ENCODE measurements at places on chromosomes 6 and 20.
A peak's percentile ranks its signal among the peaks of the same experiment; 100 is the strongest.

- no peak for DNase-seq
These were observed 11.1 kb downstream of the TOX2 start for GRCh38 chr20:43925801-43926200.

DNA sequence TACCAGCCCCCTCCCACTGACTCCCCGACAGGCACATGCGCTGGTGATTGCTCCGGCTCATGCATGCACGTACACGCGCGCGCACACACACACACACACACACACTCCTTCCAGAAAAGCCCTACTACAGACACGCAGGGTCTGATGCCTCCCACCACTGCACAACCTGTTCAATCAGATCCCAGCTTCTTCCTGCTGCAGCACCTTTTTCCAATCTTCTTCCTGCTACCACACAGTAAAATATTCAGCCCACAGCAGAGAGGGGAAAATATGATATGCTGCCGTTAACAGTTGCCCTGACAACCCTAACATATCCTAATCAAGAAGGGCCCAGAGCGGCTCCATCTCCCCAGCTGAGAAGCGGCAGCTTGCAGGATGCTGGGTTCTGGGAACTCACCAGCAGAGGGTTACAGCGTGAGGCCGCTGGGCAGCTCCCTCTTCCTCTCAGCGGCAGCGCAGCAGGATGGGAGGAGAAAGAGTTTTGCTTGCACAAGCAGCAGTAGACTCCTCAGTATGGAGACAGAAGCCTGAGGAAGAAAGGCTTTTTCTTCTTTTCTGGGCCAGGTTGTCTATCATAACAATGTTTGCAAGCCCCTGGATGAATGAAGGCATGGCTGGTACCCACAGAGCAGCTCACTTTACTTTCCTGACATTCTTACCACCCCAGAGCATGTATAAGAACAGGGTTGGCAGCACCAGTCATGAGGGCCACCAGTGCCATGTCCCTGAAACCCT, 23.9 kb downstream of the MAP7 start:
- DNase-seq, result peak; percentile 56

DNA sequence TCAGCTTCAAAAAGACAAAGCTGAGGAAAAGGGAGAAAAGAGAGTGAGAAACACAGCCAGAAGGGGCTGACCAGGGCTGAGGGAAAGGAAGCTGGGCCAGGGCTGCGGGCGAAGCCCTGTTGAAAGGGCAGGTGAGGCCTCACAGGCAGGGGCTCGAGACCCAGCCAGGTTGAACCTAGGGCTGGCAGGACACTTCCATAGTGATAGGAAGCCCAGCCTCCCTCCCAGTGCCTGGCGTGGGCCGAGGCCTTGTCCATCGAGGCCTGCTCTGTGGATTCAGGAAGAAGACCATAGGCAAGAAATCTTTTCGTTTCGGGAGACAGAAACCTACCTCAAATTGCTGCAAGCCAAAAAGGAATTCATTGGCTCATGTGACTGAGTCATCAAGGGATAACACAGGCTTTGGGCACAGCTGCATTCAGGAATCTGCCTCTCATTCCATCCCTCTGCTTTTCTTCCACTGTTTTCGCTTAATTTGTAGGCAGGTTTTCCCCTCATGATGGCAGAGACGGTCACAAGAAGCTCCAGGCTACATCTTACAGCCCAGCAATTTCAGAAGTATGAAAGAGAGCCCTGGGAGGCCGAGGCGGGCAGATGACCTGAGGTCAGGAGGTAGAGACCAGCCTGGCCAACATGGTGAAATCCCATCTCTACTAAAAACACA, 311.1 kb upstream of the SULF2 start:
- DNase-seq, result no peak

DNA sequence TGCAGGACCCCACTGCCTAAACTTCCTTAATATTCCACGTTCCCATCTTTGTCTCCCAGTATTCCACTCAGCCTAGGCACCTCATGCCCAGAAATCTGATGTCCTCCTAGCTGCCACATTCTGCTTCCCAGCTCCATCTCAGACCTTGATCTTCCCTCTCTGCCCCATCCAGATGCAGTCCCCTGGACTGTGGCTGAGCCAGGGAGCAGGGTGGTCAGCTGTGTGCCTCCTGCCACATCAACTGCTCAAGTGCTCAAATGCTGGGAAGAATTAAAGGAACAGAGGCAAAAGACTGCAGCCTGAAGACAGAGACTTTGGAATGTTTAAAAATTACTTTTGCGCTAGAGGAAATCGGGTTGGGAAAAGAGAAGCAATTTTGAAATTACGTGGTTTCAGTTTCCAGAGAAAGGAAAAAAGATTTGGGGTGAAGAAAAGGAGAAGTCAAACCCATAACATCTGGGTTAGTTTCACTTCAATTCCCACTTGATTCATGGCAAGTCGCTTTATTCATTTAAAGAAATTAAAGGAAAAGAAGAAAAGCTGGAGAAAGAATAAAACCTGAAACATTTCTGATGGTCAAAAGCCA, 704.8 kb downstream of the PTPRT start:
- DNase-seq, result no peak

DNA sequence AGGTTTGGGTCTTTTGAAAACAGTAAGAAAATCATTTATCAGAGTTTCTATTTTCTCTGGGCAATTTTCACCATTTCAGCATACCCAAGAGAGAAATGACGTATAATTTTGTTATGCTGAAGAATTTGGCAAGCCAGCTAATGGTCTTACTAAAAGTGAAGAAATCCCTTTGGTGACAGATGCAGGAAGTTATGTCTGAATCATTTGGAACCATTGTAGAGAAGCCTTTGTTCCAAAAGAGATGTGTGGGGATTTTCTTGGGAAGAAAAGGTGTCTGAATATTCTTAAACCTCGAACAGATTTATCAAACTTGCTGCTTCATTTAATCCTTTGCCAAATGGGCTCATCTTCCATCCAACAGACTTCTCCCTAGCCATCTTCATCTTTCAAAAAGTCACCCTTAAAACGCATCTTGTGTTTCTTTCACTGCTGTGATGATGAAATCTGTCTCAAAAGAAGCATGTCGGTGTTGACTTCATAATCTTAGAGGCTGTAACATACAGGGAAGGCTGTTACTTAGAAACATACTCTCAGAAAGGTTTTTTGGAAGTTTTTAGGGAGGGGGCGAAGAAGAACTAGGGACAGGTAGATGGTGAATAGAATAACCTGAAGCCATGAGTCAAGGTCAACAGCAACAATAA, 39.5 kb downstream of the CITED2 start:
- no peak for DNase-seq

DNA sequence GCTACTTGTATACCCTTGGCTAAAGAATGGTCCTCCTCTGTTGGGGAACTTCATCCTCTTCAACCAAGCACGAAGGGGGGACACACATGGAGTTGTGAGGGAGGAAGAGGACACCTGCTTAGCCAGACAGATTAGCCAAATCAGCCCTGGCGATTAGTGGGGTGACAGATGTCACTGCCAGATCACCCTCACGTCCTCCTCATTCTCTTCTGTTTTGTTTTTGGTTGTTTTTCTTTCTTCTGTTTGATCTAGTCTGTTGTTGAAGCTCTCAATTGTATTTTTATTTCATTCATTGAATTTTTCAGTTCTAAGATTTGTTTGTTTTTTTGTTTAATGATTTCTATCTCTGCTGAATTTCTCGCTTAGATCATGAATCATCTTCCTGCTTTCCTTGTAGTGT, 27.5 kb upstream of the NKX2-4 start:
- DNase-seq, result no peak

DNA sequence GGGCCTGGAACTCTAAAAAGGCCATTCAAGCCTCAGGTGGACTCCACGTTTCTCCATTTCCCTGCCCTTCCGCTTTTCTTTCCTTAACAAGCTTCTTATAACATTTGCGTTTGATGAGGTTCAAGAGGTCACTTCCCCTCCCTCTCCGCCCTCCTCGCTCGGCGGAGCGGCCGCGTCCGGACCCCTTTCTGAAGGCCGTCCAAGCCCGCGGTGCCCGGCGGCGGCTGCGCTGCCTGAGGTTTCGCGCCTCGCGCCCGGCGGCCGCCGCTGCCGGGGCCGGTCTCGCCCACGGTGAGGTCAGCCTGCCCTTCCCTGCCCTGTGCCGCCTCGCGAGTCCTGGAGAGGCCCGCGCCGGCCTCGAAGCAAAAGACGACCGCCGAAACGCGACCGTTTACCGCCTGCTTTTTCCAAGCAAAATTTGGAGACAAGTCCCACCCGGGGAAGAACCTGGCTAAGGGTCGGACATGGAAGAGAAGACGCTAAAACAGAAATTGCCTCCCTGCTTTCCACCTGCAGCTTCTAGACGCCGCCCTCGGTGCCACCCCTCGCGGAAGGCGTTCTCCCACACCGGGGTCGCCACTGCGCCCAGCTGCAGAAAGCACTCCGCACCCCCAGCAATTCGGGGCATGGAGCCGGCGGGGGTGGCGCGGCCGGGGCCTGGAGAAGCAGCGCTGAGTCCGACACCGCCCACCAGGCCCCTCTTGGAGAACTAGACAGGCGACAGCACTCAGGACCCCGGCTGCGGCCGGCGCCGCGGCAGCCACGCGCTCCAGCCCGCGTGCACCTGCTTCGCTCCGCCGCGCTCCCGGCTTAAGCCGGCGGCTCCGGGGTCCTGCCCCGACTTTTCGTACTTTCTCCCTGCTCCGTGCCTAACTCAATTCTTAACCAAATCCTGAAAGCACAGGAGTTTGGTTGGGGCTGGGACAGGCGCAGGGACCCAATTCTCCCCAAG, 11.0 kb upstream of the FOXF2 start:
- DNase-seq, result peak; percentile 52

- no peak for DNase-seq
These were observed 29.7 kb upstream of the AFDN start for GRCh38 chr6:167797011-167797471.

DNA sequence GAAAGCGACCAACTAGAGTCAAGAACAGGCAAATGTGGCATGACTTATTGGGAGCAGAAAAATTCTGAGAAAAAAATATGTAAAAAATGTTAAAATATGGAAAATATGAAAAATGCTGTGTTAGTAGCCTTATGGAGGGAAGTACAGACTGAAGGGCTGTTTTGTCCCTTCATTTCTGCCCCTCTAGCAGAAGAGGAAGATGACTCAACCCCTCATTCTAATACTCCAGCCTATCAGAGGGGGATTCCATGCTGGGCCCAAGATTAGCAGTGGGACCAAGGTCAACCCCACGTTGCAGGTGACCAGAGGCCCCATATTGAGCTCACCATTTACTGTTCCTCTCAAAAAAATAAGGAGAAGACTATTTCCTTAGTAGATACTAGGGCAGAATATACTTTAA, 8.4 kb downstream of the MUC21 start:
- DNase-seq, result no peak

DNA sequence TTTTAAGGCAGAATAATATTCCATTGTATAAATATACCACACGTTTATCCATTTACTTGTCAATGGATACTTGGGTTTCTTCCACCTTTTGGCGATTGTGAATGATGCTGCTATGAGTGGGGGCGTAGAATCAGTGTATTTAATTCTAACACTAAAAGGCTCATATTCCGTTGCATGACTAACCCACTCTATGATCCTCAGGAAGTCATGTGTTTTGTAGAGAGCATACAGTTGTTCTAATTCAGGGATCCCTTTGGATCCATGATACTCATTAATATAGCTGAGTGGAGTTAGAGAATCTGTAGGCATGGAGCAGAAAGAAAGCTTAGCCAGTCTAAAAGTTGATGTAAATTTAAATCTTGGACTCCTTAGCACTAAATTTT, 74.2 kb upstream of the TMEM170B start:
- DNase-seq, result no peak

GRCh38 chr6:30769088-30769852, 24.9 kb upstream of the IER3 start:
- peak; percentile 19 for DNase-seq

- DNase-seq, result no peak
These were observed 145.6 kb downstream of the TBX18 start for GRCh38 chr6:84618836-84619235.

- DNase-seq, result no peak
These were observed 4.0 kb downstream of the SLC52A3 start for GRCh38 chr20:764255-764654.

GRCh38 chr6:53055873-53056272, 9.3 kb upstream of the FBXO9 start:
- DNase-seq, result no peak

DNA sequence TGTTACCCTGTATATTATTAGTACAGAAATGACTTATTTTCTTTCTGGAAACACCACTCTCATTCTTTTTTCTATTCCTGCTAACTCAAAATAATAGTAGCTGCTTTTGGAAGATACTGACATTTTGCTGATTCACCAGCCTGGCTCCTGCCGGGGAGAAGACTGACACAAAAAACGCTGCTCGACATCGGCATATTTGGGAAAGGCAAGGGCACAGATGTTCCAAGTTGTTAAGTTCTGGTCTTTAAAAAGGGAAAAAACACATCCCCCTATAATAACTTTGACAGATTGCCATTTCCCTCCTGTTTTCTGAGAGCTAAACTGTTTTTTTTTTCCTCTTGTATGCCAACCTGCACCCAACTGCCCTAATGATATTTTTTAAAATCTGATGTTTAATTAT, 55.4 kb downstream of the CTNNBL1 start:
- no peak for DNase-seq

GRCh38 chr20:44909872-44910689, at the start of gene PABPC1L:
TSS of gene PABPC1L (plus strand) at chr20:44910060. CDS start at chr20:44910144, 84 bp downstream.
- DNase-seq, result peak; percentile 75

- no peak for DNase-seq
These were observed 148.4 kb upstream of the RIMS1 start for GRCh38 chr6:71737953-71738352.

GRCh38 chr6:44471271-44471981, 83.9 kb downstream of the CDC5L start:
- no peak for DNase-seq

GRCh38 chr6:44029444-44030185, 97.6 kb downstream of the MRPL14 start:
- DNase-seq, result no peak

DNA sequence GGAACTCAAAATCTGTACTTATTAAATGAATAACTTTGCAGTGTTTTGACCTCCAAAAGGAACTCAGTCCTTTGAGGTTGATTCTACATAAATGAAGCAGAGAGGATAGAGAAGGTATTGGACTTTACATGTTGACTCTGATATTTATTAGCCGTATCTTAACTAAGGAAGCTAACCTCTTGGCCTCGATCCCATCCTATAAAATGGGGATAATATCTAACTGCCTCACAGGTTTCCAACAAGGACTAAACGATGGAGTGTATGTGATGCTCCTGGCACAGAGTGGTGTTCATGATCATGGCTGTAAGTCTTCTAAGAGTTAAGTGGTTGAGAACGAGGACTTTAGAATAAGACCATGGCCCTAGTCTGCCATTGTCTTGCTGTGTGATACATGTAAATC, 24.2 kb upstream of the MAP3K4 start:
- DNase-seq, result no peak

DNA sequence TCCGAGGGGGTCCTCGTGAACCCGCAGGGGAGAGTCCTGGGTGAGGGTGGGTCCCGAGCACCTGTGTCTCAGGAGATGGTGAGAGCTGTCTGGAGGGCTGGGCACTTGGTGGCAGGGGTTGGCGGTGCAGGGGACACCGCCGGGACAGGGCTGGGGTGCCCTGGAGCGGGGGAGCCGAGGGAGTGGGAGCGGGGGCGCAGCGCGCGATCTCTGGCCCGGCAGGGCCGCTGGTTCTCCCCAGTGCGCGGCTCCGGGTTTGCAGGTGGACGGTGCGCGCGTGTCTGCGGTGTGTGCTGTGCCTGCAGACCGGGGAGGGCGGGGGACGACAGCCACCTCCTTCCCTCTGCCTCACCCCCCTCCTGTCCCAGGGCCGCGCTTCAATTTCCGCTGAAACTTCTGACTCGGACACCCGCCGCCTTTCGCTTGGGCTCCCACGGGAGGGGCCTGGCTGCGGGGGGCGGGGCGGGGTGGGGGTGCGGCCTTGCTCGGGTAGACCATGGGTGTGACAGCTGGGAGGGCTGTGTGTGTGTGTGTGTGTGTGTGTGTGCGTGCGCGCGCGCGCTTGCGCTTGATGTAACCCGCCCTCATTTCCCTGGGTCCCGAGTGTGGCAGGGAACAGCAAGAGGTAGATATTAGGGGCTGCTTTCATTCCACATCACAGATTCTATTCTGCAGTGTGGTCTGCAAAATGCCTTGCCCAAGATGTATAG, 1.2 kb downstream of the TRIB3 start:
- DNase-seq, result peak; percentile 61
